HEK293T (cell line): ENCODE measurements at places on chromosomes 16 and 17.

DNA sequence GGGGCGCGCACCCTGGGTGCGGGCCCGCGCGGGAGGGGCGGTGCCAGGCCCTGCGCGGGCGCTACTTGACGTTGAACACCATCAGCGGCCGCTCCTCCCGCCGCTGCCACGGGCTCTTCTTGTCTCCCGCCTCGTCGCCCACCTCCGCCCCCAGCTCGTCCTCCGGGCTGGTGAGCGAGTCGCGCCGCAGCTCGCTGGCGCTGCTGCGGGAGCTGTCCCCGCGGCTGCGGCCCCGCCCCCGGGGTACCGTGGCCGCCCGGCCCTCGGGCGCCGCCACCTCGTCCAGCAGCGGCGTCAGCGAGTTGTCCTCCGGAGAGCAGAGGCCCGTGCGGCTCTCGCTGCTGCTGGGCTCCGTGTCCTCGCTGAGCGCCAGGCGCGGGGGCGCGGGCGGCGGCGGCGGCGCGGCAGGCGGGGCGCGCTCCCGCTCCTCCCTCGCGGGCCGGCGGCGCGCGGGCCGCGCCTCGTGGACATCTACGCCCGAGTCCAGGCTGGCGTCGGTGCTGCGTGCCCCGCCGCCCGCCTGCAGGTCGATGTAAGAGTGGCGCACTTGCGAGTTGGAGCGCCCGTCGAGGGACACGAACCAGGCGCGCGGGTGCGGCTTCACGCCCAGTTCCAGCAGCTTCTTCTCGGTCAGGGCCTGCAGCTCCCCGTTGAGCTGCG is 8.7 kb downstream of the GRN start:
- no peak for DNase-seq

GRCh38 chr16:51591480-51591879 is 440.4 kb upstream of the SALL1 start:
- DNase-seq: no peak

GRCh38 chr16:57000271-57001025 is 11.1 kb downstream of the NLRC5 start:
- DNase-seq: no peak

- no peak for DNase-seq
These were observed 45.6 kb downstream of the CHD9NB start for GRCh38 chr16:53007095-53007494.

- DNase-seq: no peak
These were observed 404 bp downstream of the EMC6 start for GRCh38 chr17:3669085-3669347.

- DNase-seq: no peak
These were observed 7.7 kb downstream of the METRNL start for GRCh38 chr17:83086907-83087787.

GRCh38 chr17:47669081-47669480 is 19.4 kb downstream of the KPNB1 start:
- no peak for DNase-seq

DNA sequence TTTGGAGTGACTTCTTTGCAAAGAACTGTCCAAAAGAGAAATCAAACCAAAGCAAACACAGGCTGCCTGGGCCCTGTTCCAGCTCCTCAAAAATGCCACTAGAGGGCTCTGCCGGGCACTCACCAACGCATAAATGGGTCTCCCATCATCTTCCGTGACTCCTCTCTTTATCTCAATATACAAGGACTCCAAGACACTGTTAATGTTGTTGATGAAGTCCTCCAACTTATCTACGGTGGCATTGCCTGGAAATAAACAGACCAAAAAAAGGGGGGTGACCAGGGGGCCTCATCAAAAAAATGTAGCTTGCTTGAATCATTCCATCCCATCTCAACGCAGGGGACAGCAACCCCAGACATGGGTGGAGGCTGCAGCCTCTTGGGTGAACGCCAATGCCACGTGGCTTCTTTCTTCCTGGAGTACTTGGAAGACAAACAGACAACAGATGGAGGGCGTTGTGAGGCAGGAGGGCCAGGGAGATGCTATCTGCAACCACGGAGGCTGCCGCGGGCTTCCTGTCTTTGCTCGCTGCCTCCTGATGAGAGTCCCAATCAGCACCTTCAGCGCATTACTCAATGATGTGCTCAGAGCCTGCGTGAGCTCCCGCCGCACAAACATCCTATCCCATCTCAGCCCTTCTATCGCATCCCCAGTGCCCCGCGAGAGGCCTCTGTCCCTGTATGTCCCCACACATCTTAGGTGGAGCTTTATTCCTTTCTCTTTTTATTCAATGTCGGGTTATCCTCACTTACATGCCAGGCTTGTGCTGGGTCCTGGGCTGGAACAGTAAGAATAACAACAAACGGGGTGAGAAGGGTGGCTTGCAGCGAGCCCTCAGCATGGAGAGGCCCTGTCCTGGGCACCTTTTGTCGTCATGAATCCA is 32.0 kb downstream of the KDM8 start:
- DNase-seq: peak; percentile 65

DNA sequence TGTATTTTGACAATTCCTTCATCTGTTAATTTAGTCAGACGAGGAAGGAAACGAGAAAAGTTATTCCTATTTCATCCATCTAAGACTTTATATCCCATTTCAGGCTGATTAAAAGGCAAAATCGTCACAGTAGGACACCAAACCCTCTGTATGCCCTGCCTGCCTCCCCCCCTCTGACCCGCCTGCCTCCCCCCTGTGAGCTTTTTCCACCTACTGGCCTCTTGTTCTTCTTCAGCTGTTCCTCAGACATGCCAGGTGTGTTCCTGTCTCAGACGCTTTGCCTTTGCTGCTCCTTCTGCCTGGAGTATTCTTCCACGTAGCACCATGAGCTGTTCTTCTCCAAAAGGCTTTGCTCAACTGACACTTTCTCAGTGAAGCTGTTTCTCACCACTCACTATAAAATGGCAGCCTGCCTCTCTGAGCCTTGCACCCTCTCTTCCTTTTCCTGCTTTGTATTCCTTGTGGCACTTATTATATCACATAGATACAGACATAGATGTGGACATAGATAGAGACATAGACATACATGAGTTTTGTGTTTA is 723.4 kb downstream of the MAF start:
- no peak for DNase-seq

GRCh38 chr17:52149626-52150025 is 8.9 kb downstream of the CA10 start:
- no peak for DNase-seq

DNA sequence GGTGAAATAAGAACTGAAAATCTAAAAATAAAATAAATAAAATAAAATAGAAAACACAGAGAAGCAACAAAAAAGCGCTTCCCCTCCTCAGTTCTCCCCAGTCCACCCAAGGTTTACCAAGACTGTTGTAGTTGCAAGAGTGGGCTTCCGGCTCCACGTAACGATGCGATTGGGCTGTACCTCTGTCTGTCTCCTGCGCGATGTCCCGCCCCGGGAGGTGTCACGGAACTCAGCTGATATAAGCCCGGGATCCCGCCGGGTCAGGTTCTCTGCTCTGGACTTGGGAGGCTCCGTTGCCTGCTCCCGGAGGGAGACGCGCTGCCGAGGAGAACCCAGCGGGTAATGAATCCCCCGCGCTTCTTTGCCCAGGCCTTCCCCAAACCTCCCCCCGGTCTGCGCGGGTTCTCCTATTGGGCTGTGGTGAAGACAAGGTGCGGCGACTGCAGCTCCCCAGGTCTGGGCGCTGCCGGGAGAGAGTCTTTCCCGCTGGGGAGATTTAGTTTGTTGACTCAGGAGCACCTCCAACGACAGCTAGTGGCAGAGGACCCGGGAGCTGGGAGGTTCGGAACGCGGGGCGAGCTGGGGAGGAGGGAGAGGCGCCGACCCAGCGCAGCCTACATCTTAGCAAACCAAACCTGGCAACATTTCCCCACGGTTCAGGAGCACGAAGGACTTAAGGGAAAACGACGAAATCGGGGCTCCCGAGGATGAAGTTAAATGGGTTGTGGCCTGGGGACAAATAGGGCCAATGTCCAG is at the start of gene SLFN5:
Gene SLFN5, plus strand, starts transcription at position 268 of the 756 bp plus-strand sequence. CDS start 15,619 bp downstream, outside the sequence.
- DNase-seq: peak; percentile 82

- DNase-seq: no peak
These were observed 47.2 kb downstream of the SRL start for GRCh38 chr16:4194661-4195060.

- no peak for DNase-seq
These were observed 1.6 kb downstream of the FAM20A start for GRCh38 chr17:68599552-68600066.

DNA sequence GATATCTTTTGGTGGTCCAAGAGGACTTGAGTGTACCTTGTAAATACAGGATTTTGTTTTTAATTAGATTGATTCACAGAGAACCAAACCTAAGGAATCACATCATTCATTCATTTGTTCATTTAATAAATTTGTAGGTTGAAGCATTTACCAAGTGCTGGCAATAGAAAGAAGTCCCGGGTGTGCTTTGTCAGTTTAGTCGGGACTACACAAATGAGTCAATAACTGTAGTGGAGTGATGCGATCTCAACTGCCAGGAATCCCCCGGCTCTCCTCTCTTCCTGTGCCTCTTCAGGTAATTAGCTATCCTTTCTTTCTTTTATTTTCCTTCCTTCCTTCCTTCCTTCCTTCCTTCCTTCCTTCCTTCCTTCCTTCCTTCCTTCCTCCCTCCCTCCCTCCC is 1.4 kb upstream of the WWOX start:
- no peak for DNase-seq

GRCh38 chr17:75531721-75532072 is 6.2 kb downstream of the LLGL2 start:
- DNase-seq: no peak

- no peak for DNase-seq
These were observed 13.3 kb downstream of the SLC16A3 start for GRCh38 chr17:82241926-82242697.

DNA sequence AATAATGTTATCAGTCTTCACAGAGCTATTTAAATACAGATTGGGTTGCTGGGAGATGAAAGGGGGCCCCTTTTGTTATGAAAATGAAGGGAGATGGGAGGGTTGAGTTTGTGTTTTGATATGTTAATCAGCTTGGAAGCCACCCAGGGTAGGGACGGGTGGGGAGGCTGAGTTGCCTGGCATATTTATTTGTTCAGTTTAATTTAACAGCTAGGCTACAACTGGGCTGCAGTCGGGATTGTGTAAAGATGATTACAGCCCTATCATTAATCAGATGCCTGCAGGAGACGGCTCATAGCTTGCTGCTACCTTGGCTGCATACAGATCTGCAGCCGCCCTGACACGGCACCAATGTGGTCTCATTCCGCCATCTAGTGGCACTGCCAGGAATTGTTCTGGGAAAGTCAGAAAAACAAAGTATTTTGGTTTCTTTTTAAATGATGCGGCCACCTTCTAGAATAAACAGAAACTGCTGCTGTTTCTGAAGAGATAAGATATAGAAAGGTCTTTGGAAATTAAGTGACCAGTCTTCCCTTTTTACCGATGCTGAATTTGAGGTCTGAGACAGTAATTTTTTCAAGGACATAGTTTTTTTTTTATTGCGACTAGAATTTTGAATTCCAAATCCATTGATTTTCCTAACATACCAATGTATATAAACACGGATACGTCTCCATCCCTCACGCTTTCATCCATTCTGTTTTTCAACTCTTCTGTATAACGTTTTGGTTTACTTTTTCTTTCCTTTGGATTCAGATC is 458.0 kb upstream of the ASIC2 start:
- DNase-seq: peak; percentile 49

DNA sequence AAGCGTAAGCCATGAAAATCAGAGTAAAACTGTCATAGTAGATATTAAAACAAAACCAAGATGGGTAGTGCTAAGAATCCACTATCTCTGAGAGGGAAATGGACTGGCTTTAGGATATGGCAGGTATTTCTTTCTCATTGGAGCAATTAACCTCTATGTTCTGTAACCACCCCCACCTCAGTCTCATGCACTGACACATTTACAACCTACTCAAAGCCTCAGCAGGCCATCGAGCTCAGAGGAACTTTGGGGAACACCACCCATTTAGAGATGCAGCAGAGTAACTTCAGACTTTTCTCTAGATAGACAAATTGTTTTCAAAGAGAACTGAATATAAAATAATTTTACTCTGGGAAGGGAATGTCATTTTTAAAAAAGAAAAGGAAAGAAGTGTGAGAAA is 615.8 kb upstream of the ZFHX3 start:
- DNase-seq: no peak

DNA sequence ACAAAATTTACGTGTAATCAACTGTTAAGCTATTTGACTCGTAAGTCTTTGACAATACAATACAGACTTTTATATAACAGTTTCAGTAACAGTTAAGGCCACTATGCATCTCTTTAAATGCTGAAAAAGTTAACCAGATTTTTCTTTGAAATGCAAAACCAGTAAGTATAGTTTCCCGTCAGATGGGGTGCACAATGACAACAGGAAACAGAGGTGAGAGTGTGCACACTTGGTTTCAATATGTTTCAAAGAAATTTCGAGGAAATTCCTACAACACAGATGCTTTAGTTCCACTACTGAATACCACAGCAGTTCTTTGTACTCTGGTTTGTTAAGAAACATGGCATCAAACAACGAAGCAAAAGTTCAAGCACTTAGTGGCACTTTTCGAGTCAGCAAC is 48.4 kb downstream of the RNF157 start:
- DNase-seq: no peak

DNA sequence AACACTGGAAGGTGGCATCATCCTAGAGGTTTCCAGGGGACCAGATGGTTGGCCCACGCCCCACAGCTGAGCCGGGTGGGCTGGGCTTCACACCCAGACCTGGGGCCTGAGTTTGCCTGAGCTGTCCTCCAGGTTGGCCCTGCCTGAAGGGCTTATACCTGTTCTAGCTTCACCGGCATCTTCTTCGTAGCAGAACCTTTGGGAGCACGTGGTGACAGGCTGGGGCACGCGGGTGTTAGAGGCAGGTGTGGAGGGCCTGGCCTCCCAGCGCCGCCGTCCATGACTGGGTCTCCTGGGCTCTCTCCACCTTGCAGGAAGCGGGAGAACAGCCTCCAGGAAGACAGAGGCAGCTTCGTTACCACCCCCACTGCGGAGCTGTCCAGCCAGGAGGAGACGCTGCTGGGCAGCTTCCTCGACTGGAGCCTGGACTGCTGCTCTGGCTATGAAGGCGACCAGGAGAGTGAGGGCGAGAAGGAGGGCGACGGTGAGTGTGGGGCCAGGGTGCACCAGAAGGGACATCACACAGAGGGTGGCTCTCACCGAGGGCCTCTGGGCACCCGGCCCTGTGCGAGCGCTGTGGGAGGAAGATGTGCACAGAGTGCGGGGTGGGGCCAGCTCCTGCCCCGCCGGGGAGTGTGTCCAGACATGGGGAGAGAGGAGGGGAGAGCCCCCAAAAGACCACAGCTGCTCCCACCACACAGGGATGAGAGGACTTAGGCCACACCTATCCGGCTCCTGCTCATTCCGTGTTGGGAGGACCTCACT is 4.6 kb upstream of the TEDC2 start:
- DNase-seq: no peak

GRCh38 chr17:49061524-49061943 is 64.3 kb downstream of the IGF2BP1 start:
- no peak for DNase-seq
